ENCODE measurements at places on chromosomes 2 and 18. TPM values are rescaled to one million over a fixed set of nuclear protein-coding genes. Genes with fewer than 3 reads are reported as not detected.
A peak's percentile ranks its signal among the peaks of the same experiment; 100 is the strongest.

- peak; percentile 55 for DNase-seq
Observed at GRCh38 chr2:231037202-231037730, at the start of gene C2orf72. Gene C2orf72 (plus strand): TSS chr2:231037523. CDS start chr2:231037566, 43 bp downstream.

DNA sequence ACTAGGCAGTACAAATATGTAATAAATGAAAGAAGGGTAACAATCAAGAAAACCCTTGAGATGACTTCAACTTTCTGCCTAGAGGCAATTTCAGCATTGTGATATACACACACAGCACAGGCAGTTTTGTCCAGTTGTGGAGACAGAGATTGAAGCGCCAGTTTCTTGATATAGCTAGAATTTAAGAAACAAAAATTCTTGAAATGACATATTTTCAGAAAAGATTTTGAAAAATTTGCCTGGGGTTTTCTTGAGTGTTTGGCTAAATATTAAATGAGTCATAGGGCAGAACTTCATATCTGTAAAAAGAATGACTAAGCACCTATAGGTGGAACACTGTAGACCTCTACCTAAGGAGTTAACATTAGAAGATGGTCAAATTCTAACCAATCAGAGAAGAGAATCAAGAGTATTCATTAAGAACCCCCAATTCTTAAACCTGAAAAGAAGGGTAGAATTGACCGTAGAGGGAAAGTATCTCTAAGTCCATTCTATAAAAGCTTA, 1266.8 kb upstream of the TMEFF2 start:
- DNase-seq, result no peak

DNA sequence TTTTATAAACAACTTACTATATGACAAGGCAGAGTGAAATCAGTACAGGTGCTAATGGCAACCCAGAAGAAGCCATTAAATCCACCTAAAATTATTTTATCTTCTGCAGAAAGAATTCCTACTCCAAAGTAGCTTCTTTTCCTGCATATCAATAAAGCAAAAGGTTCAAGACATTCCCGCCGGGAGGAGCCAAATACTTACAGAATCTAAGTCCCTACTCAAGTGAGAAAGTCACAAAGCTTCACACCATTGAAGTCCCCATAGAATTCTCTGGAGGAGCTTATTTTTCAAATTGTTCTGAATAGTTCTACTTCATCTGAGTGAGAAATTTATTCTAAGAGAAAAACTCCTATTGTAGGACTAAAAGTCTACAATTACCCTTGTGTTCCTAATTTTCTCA, 233.7 kb upstream of the HNRNPA3 start:
- DNase-seq, result no peak

DNA sequence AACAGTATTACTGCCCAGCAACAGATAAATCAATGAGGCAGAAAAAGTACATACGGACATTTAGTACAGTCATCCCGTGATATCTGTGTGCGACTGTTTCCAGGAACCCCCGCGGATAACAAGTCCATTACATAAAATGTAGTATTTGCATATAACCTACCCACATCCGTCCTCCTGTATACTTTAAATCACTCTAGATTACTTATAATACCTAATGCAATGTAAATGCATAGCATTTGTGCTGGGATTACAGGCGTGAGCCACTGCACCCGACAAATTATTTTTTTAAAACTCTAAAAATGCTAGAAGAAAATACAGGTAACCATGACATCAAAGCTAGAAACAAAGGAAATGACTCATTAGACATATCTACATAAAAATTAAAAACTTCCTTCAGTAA, 91.6 kb downstream of the FAM161A start:
- DNase-seq, result no peak

RTP5 gene
- total RNA-seq, result not detected

- no peak for DNase-seq
Observed at GRCh38 chr2:9071032-9071431, 67.5 kb upstream of the MBOAT2 start.
